ENCODE measurements at places on chromosomes 5 and 9. TPM values are rescaled to one million over a fixed set of nuclear protein-coding genes. Genes with fewer than 3 reads are reported as not detected.

GPRIN1 gene
- polyA plus RNA-seq: 1.9 TPM

IGIP gene
- 7.3 TPM for polyA plus RNA-seq

C5orf52 gene
- polyA plus RNA-seq: not detected

TARS1 gene
- 120 TPM for polyA plus RNA-seq

CCNJL gene
- polyA plus RNA-seq: 8.5 TPM

NUTM2G gene
- polyA plus RNA-seq: 1.3 TPM

DNA sequence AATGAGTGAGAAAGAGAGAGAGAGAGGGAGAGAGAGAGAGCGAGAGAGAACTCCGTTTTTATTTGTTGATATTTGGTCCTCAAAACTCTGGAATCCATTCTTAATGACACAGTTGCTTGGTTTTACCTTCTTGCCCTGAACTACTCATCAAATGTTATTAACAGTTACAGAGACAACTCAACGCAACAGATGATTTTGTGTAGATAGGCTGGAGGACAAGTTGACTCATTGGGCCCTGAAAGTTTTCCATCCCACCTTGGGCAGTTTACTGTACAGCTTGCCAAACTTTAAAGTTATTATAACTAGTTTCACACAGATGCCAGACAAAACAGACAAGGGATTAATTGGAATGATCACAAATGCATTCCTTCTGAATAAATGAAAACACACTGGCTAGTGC, 339.9 kb downstream of the ARL15 start:
- no peak for DNase-seq

DNA sequence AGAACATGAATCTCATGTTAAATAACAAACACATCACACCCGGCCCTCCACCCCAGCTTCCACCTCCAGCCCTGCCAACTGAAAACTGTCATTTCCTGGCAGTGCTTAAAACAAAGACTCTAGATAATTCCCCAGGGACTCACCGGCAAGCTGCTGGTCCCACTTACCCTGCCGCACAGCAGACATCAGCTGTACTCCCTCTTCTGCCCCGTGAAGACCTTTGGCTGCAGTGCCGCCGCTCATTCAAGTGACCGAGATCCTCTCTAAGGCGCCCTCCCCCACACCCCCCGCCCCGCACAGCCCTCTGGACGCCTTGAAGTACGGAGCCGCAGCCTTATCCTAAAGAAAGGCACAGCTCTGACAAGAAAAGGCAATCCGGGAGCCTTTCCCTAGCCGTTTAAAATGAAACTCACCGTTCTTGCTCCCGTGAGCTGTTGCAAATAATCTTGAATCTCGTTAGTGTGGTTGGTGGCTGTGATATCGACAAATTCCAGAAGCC, 434 bp downstream of the GLRX start:
- DNase-seq: peak; percentile 52

DNA sequence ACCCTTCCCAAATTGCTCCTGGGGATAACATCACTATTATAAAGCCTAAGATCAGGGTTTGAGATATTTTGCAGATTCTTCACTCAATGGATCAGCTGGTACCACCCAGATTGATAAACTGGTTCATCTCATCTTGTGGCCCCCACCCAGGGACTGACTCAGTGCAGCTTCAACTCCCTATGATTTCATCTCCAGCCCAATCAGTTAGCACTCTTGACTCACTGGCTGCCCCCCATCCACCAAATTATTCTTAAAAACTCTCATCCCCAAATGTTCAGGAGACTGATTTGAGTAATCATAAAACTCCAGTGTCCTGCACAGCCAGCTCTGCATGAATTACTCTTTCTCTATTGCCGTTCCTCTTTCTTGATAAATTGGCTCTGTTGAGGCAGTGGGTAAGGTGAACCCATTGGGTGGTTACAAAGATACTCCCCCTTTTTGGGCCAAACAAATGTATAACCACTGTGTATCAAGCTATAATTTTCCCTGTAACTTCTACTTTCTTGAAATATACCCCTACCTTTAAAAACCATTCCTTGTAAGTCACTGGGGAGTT, 263.3 kb upstream of the IL12B start:
- no peak for DNase-seq

- no peak for DNase-seq
Observed at GRCh38 chr5:12248831-12249230, 344.6 kb upstream of the CTNND2 start.

GRCh38 chr5:179192185-179192890, 132.2 kb downstream of the ZNF354C start:
- no peak for DNase-seq

DNA sequence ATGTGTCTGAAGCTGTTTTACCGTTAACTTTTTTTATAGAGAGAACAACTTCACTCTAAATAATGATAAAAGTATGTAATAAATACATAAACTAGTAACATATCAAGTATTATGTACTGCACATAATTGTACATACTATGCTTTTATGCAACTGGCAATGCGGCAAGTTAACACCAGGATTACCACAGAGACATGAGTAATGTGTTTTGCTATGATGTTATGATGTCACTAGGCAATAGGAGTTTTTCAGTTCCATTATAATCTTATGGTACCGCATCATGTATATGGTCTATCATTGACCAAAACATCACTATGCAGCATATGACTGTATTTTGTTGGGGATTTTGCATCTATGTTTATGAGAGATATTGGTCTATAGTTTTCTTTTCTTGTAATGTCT, 326.4 kb upstream of the TARS1 start:
- DNase-seq: no peak

DNA sequence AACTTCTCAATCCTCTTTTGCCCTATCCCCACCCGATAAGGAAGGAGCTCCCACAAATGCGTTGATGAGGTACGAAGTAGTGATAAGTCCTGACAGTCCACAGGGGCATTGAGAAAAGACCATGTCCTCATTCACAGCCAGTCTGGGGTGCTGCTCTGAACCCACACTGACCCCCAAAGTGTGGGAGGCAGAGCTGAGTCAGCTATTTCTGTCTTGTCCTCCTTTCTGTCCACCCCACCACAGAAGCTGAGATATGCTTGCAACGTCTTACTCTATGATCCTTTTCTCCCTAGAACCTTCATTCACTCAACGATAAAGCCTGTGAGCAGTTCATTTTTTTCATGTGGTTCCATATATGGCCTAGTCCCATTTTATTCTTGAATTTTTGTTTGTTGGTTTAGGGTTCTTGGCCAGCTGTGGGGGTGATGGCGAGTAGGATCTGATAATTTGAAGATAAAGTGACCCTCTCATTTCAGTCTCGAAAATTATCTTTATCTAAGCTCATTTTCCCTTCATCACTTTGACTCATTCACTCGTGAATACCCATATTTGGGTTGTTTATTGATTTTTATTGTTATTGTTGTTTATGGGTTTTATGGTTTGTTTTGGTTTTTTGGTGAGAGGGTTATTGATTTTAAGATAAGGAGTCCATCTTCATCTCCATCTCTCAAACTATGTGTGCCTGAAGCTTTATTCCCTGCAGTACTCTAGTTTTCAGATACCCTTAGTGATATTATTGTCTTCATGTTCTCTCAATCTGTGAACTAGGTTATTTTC, 58.5 kb upstream of the ZNF366 start:
- DNase-seq: no peak

DNA sequence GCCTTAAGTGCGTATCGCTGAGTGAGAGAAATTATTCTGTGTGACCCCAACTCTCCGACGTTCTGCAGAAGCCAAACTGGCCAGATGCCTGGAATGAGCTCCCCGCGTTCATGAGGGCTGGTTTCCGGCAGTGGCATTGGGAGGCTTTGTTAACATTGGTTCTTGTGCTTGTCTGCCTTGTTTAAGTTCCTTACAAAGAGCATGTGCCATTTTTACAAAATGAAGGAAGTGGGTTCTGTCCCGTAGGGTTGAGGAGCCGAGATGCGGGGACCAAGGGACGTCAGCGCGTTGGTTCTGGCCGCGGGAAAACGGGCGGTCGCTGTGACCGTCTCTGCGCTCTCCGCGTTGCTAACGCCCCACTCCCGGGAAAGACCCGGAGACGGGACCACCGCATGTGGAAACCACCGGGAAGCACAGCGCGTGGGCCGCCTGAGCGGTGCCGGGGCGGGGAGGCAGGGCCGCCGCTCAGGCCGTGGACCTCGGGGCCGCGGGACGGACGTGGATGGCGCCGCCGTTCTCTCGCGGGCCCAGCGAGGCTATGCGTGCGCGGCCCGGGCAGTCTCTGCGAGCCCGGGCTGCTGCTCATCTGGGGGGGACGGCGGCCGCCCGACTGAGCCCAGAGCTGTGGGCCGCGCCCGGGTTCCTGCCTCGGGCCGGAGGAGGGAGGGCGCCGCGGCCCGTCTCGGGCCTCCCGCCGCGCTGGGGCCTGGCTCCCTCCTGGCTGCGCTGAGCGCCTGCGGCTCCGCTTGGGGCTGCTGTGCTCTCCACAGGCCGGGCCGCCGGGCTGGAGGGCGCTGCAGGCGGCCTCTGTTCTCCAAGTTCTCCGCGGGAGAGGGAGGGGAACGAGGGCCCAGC, 13.4 kb downstream of the RABL6 start:
- no peak for DNase-seq

GRCh38 chr5:165775111-165775510, 2269.7 kb downstream of the MAT2B start:
- DNase-seq: no peak

- DNase-seq: no peak
Observed at GRCh38 chr5:113474100-113474728, 14.0 kb downstream of the MCC start.

- no peak for DNase-seq
Observed at GRCh38 chr9:36258996-36259533, 817 bp upstream of the GNE start.

- DNase-seq: no peak
Observed at GRCh38 chr5:34564710-34565235, 91.4 kb upstream of the RAI14 start.

- peak; percentile 56 for DNase-seq
Observed at GRCh38 chr5:142063878-142064331, 44.7 kb upstream of the NDFIP1 start.

GRCh38 chr5:53971131-53971530, 339.2 kb downstream of the ARL15 start:
- no peak for DNase-seq

DNA sequence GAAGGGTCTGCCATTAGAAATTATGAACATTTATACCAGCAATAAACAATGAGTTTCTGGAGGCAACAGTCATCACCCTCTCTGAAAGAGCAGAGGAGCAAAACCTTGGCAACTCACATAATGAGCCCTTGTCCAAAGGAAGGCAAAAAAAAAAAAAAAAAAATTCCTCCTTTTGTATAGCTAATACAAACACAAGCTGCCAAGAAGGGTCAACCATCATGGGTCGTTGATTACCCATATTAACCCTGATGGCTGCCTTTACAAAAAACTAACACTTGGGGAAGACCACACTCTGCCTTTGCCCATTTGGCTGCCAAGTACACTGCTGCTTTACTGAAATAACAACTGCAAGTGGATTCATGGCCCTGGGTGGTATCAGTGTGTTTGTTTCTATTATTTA, 272.7 kb downstream of the ADAMTSL1 start:
- no peak for DNase-seq

- DNase-seq: no peak
Observed at GRCh38 chr5:67355120-67355713, 158.6 kb upstream of the CD180 start.

- DNase-seq: no peak
Observed at GRCh38 chr9:126379661-126380360, 53.2 kb downstream of the MVB12B start.

DNA sequence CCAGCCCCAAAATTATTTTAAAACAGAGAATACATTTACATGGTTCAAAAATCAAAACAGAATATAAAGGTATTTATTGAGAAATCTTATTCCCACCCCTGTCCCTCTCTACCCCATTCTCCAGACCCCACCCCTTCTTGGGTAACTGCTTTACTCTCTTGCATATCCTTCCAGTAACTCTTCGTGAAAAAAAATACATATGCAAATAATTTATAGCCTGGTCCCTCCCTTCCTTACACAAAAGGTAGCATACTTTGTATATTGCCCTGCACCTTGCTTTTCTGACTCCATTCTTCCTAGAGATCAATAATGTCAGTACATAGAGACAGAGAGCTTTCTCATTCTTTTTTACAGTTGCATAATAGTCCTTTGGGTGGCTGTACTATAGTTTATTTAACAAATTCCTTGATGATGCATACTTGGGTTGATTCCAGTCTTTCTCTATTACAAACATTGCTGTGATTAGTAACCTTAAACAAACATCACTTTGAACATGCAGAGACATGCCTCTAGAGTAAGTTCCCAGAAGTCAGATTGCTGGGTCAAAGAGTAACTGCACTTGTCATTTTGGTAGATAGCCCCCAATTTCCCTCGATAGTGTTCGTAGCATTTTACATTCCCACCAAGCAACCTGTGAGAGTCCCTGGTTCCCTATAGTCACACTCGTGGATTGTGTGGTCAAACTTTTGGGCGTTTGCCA, 47.9 kb downstream of the STOM start:
- DNase-seq: no peak

DNA sequence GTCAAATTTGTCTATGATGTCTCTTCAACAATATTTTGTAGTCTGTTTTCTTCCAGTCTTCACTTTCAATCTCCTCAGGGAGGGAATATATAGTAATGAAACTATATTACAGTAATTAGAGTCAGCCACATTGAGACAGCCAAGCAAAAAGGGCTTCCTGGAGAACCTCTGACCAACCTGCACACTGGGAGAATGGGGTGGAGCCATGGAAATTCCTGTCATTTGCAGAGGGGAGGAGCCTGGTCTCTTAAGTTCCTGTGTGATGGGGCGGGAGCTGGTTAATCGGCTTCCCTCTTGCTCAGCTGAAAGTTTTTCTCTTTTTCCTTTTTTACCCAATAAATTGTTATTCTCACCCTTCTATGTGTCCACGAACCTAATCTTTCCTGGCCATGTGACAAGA, 1220.0 kb downstream of the PTPRD start:
- DNase-seq: no peak

- no peak for DNase-seq
Observed at GRCh38 chr5:97150401-97150800, 8.0 kb upstream of the LIX1 start.

DNA sequence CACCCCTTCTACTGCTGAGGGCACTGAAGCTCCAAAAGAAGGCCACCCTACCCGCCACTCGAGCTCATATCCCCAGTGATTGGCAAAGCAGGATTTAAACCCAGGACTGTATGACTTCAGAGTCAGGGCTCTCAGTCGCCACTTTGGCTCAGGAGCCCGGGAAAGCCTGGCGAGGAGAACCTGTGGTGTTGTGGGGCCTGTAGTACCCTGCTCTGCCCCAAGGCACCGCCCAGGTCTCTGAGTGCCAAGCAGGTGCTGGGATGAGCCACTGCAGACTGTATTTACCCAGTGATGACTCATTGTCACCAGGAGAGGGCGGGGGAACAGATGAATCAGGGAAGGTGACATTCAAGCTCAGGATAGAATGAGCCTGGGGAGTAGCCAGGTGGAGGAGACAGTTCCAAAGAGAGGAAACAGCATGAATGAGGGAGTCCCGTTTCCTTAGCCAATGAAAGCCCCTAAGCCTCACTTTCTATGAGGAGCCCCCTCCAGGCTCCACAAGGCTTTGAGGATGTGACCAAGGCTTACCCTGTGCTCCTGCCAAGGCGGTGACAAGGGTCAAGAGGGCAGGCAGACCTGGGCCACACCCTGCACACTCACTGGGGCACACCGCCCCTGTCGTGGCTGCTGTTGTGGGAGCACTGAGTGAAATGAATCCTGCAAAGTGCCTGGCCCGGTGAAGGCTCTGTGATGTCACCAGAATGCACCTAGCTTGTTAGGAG, 17.8 kb upstream of the DPM2 start:
- DNase-seq: no peak

All from renal pelvis (tissue), 12 donors.